ENCODE measurements at places on chromosomes 7 and 10.
A peak's percentile ranks its signal among the peaks of the same experiment; 100 is the strongest.

DNA sequence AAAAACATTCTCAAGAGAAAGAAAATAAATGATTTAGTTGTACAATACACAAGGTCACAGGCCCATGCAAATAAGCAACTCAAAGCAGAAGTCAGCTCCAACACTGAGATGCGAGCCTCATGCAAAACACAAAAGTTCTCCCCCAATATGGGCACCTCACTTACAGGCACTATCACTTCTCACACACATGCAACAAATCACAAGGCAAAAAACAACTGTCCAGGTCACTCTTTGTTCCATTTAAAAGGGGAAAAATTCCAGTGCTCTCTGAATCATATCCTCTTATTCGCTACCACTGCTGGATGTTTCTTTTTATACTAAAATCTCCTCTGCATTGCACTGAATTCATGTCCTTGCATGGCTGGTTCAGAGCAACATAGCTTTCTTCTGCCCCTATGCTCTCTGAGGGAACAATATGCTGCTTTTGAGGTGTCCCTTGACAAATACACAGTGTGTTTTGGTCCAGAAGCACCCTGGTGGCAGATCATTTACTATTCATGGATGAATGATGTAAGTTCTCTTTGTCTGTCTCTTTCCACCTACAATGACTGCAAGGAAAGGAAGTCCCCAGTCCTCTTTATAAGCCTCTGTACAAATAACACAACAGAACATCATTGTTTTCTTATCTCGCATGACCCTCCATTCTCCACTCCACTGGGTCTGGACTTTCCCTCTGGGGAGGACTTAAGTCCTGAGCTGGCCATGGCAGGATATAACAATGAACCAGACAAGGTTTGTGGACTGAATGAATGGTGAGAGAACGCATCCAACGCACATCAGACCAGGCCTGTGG, 85.4 kb upstream of the GSDME start:
- no peak for DNase-seq

DNA sequence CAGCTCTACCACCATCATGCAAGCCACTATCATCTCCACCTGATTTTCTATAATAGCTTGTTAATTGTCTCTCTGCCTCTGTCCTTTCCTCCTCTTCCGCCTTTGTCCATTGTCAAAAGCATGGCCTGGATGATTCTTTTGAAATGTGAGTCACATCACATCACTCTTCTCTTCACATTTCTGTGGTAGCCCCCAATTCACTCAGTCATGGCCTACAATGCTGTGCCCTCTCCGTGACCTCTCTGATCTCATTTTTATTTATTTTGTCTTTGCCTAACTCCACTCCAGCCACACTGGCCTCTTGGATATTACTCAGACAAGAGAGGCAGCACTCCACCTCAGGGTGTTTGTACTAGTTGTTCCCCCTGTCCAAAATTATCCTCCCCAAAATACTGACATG, 4.9 kb upstream of the ABCB4 start:
- no peak for DNase-seq

- no peak for DNase-seq
Measured at GRCh38 chr7:32894171-32894570, 2.6 kb upstream of the KBTBD2 start.

GRCh38 chr7:88071994-88072714, 138.1 kb downstream of the ADAM22 start:
- DNase-seq: no peak

GRCh38 chr10:102604439-102604841, 39.8 kb upstream of the TRIM8 start:
- DNase-seq: no peak

GRCh38 chr10:62270020-62270419, 1.4 kb upstream of the RTKN2 start:
- DNase-seq: no peak

DNA sequence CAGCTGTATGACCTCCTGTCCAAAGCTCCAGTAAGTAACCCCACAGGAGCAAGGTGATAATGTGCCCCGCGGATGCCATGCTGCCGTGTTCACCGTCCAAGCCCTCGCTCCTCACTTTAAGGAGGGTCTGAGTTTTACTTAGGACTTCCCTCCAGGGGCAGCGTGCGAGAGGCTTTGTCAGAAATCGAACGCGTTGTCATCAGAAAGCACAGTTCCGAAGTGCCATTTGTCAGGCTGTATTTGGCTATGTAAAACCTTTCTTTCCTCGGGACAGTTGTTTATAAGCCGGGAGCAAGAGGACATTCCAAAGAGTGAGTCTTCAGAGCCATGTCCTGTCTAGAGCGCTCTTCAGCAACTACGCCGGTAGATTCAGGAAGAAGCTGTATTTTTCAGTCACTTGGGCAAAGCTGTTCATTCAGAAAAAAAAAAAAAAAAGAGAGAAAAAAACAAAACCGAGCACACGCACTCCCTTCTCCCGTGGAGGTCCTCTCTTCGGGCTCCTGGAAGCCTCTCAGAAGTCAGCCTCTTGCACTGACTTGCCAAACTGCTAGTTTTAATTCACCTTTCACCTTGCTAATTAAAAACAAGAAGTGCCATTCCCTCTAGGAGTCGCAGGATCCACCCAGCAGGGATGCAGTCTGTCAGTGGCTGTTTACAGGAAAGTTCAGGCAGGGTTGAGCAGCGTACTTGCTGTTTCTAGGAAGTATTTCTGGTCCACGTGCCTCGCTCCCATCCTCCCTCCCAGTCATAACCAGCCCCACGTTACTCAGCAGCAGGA, at the start of gene SEMA3E:
TSS of gene SEMA3E (minus strand) at position 676 of the 778 bp plus-strand sequence.
- DNase-seq: no peak

GRCh38 chr10:121880895-121881294, 46.9 kb downstream of the ATE1 start:
- DNase-seq: no peak

DNA sequence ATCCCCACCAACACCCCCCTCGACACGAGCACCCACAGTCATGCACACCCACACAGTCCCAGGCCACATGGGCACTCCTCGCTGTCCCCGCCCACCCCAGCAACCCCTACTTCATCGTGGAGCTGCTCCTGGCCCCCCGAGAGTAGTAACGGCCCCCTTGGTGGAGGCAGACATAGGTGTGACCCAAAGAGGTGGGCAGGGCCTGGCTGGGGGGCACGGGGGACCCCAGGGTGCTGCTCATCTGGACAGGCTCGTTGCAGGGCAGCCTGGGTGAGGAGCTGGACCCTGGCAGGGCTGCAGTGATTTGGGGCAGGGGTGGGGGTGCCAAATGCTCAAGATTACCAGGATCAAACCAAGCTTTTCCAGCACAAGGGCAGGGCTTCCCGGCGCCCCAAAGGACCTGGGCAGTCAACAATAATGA, 42.4 kb upstream of the ZMIZ1 start:
- peak; percentile 27 for DNase-seq

GRCh38 chr10:86900955-86901354, 56.5 kb downstream of the MMRN2 start:
- no peak for DNase-seq

DNA sequence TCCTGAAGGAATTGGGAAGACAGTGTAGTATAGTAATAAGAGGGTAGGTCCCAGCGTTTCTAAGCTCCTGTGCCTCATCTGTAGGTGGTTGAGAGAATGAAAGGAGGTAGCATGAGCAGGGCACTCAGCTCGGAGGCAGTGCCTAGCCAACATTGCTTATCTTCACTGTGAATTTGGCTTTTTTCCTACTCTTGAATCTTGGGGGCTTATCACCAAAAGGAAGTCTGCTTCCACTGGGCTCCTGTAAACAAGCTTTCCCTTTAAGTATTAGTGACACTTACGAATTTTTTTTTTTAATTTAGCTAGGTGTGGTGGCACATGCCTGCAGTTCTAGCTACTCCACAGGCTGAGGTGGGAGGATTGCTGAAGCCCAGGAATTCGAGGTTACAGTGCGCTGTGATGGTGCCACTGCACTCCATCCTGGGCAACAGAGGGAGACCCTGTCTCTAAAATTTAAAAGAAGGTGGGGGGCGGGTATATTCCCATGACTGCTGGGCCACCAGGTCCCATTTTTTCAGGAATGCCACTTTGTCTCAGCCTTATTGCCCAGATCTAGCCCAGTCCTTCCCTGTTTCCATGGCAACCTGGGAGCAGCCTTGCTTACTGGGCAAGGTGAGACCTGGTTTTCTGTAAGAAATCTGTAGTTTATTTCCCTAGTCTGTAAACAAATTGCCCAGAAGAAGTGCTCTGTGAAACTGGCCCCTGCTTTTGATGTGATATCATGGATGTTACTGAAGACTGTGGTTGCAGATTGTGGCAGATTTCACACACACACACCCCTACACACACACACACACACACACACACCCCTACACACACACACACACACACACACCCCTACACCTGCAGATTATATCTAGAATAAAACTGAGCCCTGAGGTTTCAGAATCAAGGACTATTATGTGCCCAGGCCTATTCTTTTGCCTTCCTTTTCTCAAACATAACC, 19.4 kb downstream of the OGDH start:
- no peak for DNase-seq

DNA sequence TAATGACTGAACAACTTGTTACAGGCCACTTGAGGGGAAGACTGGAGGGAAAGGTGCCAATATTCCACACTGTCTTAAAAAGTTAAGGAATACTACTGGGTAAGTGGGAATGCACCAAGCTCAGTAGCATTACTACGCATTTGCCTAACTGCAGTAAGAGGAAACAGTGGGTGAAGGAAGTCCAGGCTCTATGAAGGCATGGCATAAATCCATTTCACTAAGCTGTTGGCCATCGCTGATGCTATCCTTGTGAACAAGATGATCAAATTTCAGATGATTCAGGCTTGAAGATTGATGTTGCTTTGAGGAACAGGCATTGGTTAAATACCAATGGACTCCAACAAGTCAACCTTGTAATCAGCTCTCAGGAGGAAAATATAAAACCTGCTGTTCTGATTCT, 44.2 kb upstream of the TES start:
- DNase-seq: no peak
